ENCODE measurements at places on chromosomes 5 and 9.

GRCh38 chr5:143061161-143061945 lies 291.2 kb downstream of the ARHGAP26 start:
- DNase-seq = no peak

DNA sequence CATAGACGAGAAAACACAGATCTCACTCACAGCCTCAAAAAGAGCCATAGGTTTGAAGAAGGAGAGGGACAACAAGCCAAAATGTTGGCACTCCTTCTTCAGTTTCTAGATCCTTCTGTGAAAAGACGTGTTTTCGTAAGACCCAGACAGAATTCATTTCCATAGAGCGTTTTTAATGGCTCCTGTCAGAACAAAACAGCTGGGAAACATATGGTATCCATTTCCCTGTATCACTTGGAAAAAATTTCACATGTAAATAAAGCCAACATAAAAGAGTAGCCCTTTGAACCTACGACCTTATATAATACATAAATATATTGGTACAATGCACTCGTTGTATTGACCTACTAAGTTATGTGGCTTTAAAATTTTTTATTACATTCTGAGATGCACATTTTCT lies 108.1 kb downstream of the SNCAIP start:
- DNase-seq = no peak

DNA sequence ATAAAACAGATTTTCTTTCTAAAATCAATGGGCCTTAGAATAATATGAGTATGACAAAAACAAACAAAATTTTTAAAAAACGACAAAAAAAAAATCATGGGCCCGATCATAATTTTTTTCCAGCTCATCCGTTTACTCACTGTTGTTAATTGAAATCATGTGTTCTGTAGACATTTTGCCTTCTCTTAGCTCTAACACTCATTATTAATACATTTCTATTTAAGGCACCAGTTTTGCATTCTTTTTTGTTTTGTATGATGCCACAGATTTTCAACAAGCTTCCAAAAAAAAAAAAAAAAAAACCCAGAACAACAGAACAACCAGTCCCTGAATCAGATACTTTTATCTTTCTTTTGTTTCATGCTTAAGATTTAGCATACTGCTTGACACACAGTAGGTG lies 86.4 kb downstream of the PRLR start:
- no peak for DNase-seq

DNA sequence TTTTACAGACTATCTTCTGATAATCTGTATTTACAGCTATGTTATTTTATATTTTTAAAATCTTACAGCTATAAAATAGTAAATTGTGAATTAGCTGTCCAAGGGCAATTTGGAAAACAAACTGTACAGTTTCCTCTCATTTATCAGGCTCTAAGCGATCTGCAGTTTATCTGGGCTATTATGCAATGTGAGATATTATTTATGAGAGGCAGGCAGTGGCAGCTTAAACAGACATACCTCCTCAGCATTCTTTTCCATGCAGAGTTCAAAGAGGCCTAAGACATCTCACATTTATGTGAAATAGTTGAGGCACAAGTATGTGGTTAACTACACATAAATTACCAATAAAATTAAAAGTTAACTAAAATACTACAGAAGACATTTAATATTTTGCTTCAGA lies 10.2 kb downstream of the NIPSNAP3B start:
- no peak for DNase-seq

DNA sequence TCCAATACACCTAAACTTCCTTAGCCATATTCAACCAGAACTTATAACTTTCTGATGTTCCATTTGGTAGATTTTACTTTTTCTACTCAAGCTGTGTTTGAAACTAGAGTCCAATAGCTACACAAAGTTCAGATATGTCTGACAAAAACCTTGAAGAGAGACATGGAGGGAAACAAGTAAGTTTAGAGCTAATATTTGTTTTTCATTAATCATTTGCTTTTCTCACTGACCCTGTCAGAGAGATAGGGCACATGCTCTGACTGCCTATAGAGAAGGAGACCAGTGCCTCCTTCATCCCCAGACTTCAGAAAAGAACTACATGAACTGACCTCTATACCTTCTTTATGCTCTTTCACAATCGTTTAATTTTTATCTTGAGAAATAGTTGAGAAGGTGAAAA lies 157.0 kb upstream of the PPP1R2B start:
- no peak for DNase-seq

DNA sequence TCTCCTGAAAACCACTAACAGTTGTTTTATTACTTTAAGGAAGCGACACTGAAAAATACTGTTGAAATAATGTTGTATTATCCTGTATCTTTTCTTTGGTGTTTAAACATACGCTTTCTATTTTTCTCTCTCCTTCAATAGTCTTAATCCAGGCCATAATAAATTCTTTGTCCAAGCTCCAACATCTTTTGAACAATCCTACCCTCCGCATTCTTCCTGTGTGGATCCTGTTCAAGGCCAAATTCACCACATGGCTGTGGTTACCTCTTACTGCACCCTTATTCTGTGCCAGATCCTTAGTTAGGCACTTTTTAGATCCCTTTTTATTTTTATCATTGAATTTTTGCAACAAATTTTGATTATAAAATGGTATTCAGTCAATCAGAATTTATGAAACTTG lies 1691.5 kb downstream of the MAT2B start:
- no peak for DNase-seq

DNA sequence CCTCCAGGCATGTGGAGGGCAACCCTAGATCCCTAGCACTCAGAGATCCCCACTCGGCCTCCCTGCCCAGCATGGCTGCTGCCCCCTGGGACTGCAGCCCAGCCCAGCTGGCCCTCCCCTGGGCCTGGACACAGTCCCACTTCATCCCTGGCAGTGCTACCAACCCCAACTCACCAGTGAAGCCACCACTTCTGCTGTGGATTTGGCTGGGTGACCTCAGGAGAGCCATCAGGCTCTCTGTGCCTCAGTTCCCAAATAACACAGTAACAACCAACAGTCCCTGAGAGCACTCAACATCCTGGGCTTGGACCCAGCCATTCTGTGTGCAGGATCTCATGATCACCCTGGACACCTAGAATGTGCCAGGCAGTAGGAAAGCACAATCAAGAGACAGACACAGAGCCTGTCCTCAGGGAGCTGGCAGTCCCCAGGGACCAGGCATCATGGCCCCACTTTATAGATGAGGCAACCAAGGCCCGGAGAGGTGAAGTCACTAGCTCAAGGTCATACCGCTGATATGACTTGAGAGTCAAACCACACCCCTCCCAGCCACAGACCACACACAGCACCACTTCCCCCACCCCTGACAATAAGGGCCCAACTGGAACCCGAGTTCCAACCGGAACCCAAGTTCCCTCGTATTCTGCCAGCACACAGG lies 4.7 kb upstream of the PSMB7 start:
- DNase-seq = no peak

- peak; percentile 13 for DNase-seq
Measured at GRCh38 chr5:110738503-110738811, 350 bp upstream of the SLC25A46 start.

DNA sequence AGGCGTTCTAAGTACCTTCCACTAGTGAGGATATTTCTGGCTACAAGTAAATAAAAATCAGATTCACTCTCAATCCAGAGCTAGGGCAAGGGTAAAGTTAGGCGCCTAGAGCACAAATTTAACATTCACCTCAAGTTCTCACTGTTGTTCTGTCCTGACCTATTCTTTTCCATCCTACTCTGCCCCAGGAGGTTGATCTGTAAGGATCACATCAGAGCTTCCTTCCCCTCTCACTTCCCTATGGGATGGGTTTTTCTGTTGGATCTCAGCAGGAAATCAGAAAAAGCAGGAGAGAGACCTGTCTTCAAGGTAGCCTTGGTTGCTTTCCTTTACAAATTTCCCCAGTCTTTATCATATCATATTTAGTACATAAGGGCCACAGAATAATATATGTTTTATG lies 316.7 kb downstream of the GABRG2 start:
- DNase-seq = no peak

DNA sequence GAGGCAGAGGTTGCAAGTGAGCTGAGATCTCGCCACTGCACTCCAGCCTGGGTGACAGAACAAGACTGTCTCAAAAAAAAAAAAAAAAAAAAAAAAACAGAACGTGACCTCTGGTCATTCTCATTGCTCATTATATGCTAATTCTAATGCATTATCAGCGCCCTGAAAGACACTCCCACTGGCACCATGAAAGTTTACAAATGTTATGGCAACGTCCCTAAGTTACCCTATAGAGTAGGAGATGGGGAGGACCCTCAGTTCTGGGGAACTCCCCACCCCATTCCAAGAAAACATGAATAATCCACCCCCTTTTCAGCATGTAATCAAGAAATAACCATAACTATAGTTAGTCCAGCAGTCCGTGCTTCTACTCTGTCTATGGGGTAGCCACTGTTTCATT lies 48.9 kb upstream of the DENND4C start:
- no peak for DNase-seq

GRCh38 chr9:91775011-91775707 lies 174.9 kb downstream of the ROR2 start:
- DNase-seq = peak; percentile 63

- no peak for DNase-seq
Measured at GRCh38 chr5:17289681-17290539, 72.5 kb downstream of the BASP1 start.
